ENCODE measurements at places on chromosomes 12 and 14. TPM values are rescaled to one million over a fixed set of nuclear protein-coding genes. Genes with fewer than 3 reads are reported as not detected.

- H3K36me3 ChIP-seq, result no peaks in the 10 kb centered on the region
- H3K4me3 ChIP-seq, result no peak overlapping the region
- H3K27me3 ChIP-seq, result no peaks in the 10 kb centered on the region
- H3K27ac ChIP-seq, result no peak overlapping the region
Observed at GRCh38 chr14:89137526-89138163, 279.4 kb downstream of the FOXN3 start.

PPP1R1A gene
- polyA plus RNA-seq, result 6.5 TPM

GRCh38 chr12:106097011-106097410, 41.7 kb downstream of the NUAK1 start:
- no peak overlapping the region for H3K4me3 ChIP-seq
- H3K36me3 ChIP-seq, result no peaks in the 10 kb centered on the region
- H3K27ac ChIP-seq, result no peak overlapping the region
- peaks cover 2% of the 10 kb centered on the region for H3K4me1 ChIP-seq

- H3K27ac ChIP-seq, result no peak overlapping the region
- H3K36me3 ChIP-seq, result no peaks in the 10 kb centered on the region
- no peak for DNase-seq
- no peak overlapping the region for H3K4me3 ChIP-seq
- H3K27me3 ChIP-seq, result no peaks in the 10 kb centered on the region
Observed at GRCh38 chr14:100692859-100693558, 33.7 kb upstream of the DLK1 start.

SLC25A47 gene
- polyA plus RNA-seq, result 1.1 TPM

GRCh38 chr12:127550271-127550670, 716.7 kb upstream of the TMEM132C start:
- H3K4me3 ChIP-seq, result no peak overlapping the region
- DNase-seq, result no peak
- no peak overlapping the region for H3K27ac ChIP-seq
- H3K36me3 ChIP-seq, result no peaks in the 10 kb centered on the region

KERA gene
- polyA plus RNA-seq, result not detected

- H3K36me3 ChIP-seq, result no peaks in the 10 kb centered on the region
- no peaks in the 10 kb centered on the region for H3K4me1 ChIP-seq
- no peak overlapping the region for H3K27ac ChIP-seq
- DNase-seq, result no peak
Observed at GRCh38 chr14:23580948-23581281, 2.3 kb upstream of the JPH4 start.

MUCL1 gene
- not detected for polyA plus RNA-seq

DNA sequence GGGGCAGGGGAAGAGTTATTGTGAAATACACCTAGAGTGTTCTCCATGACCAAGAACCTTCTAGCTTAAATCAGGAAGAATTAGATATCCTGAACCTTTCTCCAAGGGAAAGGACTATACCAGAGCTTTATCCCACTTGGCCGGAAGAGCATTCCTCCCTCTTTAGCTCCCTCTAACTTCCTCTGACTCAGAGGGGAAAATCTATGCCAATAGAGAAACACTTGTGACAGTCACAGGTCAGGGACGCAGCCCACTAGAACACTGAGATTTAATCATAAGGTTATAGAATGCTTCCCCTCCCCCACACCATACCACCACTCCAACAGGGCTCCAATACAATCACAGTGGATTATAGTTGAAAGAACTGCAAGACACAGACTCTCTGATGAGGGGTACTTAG, 55.4 kb upstream of the RFX4 start:
- H3K4me3 ChIP-seq, result no peak overlapping the region
- no peaks in the 10 kb centered on the region for H3K27me3 ChIP-seq
- H3K27ac ChIP-seq, result no peak overlapping the region
- H3K4me1 ChIP-seq, result no peaks in the 10 kb centered on the region
- H3K36me3 ChIP-seq, result no peaks in the 10 kb centered on the region

YBX3 gene
- polyA plus RNA-seq, result 183 TPM

- H3K27me3 ChIP-seq, result no peaks in the 10 kb centered on the region
- no peak overlapping the region for H3K4me3 ChIP-seq
- no peak for DNase-seq
- no peaks in the 10 kb centered on the region for H3K36me3 ChIP-seq
Observed at GRCh38 chr14:51327376-51327775, 87.3 kb downstream of the TMX1 start.

FERMT2 gene
- polyA plus RNA-seq, result 4.6 TPM

DNA sequence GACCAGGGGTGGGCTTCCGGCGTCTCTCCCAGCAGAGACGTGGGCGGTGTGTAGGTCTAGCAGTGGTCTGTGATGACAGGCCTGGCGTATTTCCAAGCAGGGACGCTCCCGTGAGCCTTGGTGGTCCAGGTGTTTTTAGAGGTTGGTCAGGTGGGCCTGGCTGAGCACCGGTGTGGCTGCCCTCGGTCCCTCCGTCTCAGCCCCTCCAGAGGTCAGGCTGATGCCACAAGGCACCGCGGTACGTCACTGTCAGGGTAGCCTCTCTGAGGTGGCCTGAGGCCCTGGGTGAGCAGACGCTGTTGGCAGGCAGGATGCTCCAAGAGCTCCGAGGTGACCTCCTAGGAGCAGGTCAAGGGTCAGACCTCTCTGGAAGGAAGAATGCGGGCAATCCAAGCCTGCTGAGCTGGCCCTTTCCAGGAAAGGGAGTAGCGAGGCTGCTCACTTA, 13.6 kb downstream of the MTA1 start:
- H3K4me1 ChIP-seq, result no peaks in the 10 kb centered on the region
- no peaks in the 10 kb centered on the region for H3K27me3 ChIP-seq
- no peak for DNase-seq
- H3K27ac ChIP-seq, result no peak overlapping the region

- H3K27me3 ChIP-seq, result no peaks in the 10 kb centered on the region
- no peaks in the 10 kb centered on the region for H3K4me1 ChIP-seq
- H3K27ac ChIP-seq, result no peak overlapping the region
- no peaks in the 10 kb centered on the region for H3K36me3 ChIP-seq
- DNase-seq, result no peak
- H3K4me3 ChIP-seq, result no peak overlapping the region
Observed at GRCh38 chr12:42812086-42812485, 222.5 kb upstream of the PRICKLE1 start.

DNA sequence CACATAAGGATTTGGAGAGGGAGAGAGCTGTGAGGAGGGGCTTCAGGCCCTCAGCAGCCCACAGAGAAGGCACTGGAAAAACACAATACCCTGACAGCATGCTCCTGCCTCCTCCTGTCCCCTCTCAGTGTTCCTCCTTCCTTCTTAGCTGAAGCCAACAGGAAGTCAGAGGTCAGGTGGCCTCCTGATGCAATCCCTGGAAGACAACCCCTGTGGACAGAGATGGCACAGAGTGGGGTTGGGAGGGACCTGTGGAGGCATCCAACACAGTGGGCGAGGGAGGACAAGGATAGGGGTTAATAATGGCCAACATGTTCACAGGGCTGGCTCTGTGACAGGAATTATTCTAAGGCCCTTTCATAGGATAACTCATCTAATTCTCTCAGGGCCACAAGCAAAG, 15.4 kb upstream of the IFI27L2 start:
- DNase-seq, result no peak
- H3K36me3 ChIP-seq, result no peaks in the 10 kb centered on the region
- H3K4me3 ChIP-seq, result no peak overlapping the region

STK38L gene
- 23.8 TPM for polyA plus RNA-seq

DCD gene
- not detected for polyA plus RNA-seq

GRCh38 chr12:106032623-106032925, 106.2 kb downstream of the NUAK1 start:
- H3K36me3 ChIP-seq, result no peaks in the 10 kb centered on the region
- no peak overlapping the region for H3K4me3 ChIP-seq
- no peaks in the 10 kb centered on the region for H3K27me3 ChIP-seq
- DNase-seq, result no peak
- no peaks in the 10 kb centered on the region for H3K4me1 ChIP-seq

DNA sequence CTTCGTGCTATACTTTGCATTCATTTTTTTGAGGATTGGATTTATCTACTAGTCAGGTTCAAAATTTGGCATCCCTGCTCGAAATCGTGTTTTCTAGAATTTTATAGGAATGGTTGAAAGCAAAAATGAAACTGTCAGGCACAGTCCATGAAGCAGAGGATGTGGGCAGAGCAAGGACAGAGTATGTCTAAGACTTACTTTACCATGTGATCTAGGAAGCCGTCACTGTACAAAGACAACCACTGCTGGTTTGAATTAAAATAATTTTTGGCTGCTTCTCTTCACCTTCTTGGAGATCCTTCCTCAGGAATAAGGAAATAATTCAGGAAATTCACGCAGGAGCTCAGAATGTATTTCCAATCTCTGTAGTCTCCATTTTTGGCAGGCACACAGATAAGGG, 31.6 kb upstream of the SGPP1 start:
- H3K27me3 ChIP-seq, result no peaks in the 10 kb centered on the region

TAS2R31 gene
- polyA plus RNA-seq, result 0.16 TPM

- DNase-seq, result no peak
- H3K27ac ChIP-seq, result no peak overlapping the region
- H3K27me3 ChIP-seq, result no peaks in the 10 kb centered on the region
- H3K4me3 ChIP-seq, result no peak overlapping the region
- H3K4me1 ChIP-seq, result no peaks in the 10 kb centered on the region
Observed at GRCh38 chr14:52602131-52602530, 49.5 kb downstream of the GPR137C start.

ANKRD33 gene
- polyA plus RNA-seq, result not detected

TUNAR gene
- not detected for polyA plus RNA-seq

- H3K27ac ChIP-seq, result no peak overlapping the region
- H3K36me3 ChIP-seq, result no peaks in the 10 kb centered on the region
- H3K27me3 ChIP-seq, result no peaks in the 10 kb centered on the region
- DNase-seq, result no peak
- no peaks in the 10 kb centered on the region for H3K4me1 ChIP-seq
- no peak overlapping the region for H3K4me3 ChIP-seq
Observed at GRCh38 chr14:32694795-32695449, 243.8 kb upstream of the NPAS3 start.

KLRF1 gene
- 0.24 TPM for polyA plus RNA-seq

DNA sequence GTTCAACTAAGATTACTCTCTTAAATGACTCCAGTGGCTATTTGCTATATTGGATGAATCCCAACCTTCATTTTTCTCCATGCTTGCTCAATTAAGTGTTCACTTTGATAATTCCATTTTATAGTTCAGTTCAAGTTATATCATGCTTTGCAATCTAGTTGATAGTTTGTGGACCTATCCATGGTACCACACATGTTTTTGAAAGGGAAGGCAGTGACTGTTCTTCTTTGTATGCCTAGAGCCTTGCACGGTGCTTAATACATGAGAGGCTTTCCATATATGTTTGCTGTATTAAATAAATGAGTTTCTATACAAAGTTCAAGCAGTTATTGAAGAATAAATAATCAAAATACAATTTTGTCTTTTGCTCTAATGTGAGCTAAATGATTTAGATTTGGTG, 391.3 kb downstream of the NELL2 start:
- no peak overlapping the region for H3K27ac ChIP-seq
- no peaks in the 10 kb centered on the region for H3K27me3 ChIP-seq
- no peak for DNase-seq
- H3K4me1 ChIP-seq, result no peaks in the 10 kb centered on the region
- H3K4me3 ChIP-seq, result no peak overlapping the region

POTEM gene
- not detected for polyA plus RNA-seq

STYK1 gene
- polyA plus RNA-seq, result 1.9 TPM

DNA sequence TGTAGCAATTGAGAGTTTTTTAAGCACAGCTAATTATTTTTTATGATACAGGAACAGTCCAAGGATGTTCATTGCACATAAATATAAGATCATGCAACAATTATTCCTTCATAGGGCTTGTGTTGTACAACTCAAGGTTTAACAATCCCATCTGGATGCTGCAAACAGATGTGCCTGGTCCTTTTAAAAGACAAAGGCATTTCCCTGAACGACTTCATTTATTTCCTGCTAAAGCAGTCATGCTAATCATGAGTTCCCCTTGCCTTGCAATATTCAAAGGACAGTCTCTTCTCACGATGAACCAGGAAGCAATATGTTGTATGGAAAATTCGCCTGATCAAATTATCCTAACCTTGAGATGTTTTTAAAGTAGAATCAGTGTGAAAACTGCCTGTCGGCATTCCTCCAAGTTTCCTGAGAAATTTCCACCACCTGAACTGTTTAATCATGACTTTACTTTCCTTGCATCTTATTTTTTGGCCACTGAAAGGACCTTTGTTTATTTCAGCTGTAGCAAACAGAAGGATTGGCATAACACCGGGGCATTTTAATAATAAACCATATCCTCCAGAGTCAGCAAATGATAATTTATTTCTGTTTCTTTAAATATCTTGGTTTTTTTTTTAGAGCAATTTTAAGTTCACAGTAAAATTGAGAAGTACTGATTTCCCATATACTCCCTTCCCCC, 33.9 kb upstream of the TSPAN8 start:
- no peak overlapping the region for H3K27ac ChIP-seq
- H3K36me3 ChIP-seq, result no peaks in the 10 kb centered on the region
- H3K4me1 ChIP-seq, result peaks cover 16% of the 10 kb centered on the region
- no peak overlapping the region for H3K4me3 ChIP-seq

- peak overlapping the region; percentile 35 for H3K27ac ChIP-seq
- DNase-seq, result peak; percentile 62
- H3K4me1 ChIP-seq, result peaks cover 40% of the 10 kb centered on the region
- no peaks in the 10 kb centered on the region for H3K36me3 ChIP-seq
- H3K27me3 ChIP-seq, result no peaks in the 10 kb centered on the region
Observed at GRCh38 chr14:77011245-77011644, 17.3 kb downstream of the IRF2BPL start.

DNA sequence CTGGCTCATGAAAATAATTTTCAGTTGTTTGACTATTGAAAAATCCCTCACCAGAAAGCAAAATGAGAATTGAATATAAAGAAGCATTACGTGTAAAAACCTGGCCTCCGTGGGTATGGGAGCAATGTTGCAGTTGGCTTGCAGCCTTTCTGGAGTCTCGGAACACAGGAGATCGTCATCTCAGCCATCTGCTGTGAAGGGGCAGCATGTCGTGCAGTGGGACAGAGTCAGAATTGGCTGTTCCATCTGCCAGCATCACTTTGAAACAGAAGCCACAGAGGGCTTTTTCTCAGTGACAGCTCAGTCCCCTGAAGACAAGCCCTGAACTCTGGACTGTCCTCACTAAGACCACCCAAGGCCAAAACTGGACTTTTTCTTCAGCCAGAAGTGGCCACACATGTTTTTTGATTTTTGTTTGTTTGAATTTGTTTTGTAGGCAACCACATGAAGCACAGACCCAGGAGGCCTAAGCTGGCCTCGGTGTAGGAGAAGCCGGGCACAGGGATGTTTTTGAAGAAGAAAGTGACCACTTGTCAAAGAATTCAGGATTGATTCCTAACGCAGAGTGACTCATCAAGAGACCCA, 170.8 kb upstream of the DYRK2 start:
- no peak overlapping the region for H3K4me3 ChIP-seq
- no peaks in the 10 kb centered on the region for H3K36me3 ChIP-seq
- no peak overlapping the region for H3K27ac ChIP-seq
- no peaks in the 10 kb centered on the region for H3K4me1 ChIP-seq
- no peak for DNase-seq

DNA sequence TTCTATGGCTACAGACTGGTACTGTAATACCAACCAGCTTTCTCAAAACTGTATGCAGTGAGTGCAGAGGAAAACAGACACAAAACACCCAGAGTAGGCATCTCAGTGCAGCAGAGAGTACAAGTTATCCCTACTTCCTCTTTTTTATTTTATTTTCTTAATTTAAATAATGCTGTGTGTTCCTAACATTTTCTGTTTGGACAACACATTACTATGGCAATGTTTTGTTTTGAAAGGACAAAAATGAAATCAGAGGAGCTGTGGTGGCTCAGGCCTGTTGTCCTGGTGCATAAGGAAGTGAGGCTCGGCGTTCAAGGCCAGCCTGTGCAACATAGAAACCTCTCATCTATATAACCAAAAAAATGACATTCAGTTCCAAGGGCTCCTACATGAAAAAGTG, 33.7 kb upstream of the SELPLG start:
- no peak for DNase-seq
- H3K36me3 ChIP-seq, result no peaks in the 10 kb centered on the region
- H3K27me3 ChIP-seq, result no peaks in the 10 kb centered on the region
- peaks cover 9% of the 10 kb centered on the region for H3K4me1 ChIP-seq

- no peaks in the 10 kb centered on the region for H3K4me1 ChIP-seq
- H3K27ac ChIP-seq, result no peak overlapping the region
- no peak for DNase-seq
- H3K36me3 ChIP-seq, result no peaks in the 10 kb centered on the region
Observed at GRCh38 chr12:18368594-18368993, 107.3 kb downstream of the PIK3C2G start.
